Stimulated activated CD4-positive, alpha-beta T cell treated with anti-CD3 and anti-CD28 coated beads, Interleukin-12 subunit alpha, Interleukin-12 subunit beta, amount 100 ng/mL, for 48 hours (primary cell): ENCODE measurements at places on chromosomes 4 and X.

GRCh38 chr4:8586671-8587468 lies 5.7 kb upstream of the CPZ start:
- DNase-seq, result no peak

GRCh38 chr4:16289897-16290554 lies 63.8 kb upstream of the TAPT1 start:
- peak; percentile 37 for DNase-seq

DNA sequence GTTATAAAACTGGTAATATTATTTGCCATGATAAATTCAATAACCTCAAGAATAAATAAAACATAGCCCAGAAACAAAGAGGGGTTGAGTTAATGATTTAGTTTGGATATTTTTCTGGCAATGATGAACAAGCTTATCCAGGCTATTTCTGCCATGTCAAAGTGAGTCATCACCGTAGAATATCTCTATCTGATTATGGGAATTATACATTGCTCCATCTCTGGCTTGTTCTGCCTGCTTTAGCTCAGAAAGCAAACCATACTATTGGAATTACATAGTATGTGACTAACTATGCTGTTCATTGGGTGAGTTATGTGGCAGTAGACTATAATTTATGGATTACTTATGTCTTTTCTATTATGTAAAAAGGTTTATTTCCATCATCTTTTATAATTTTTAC lies 680.1 kb upstream of the AADAT start:
- no peak for DNase-seq

DNA sequence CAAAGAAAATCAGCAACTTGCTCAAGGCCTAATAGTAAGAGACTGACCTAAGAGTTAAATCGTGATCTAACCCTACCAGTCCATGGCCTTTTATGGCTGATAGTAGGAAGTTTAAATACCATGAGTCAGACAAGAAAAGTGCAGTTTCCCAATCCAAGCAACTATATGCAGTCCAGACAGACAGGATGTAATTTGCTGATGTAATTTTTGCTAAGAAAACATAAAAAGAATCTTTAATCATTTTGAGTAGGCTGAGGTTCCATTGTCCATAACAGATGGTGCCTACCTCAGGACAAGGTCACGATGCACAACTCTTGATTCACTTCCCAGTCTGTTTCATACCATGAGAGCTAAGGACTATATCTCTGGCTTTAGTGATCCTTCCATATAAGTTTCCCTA lies 317.5 kb upstream of the GRIA3 start:
- no peak for DNase-seq

DNA sequence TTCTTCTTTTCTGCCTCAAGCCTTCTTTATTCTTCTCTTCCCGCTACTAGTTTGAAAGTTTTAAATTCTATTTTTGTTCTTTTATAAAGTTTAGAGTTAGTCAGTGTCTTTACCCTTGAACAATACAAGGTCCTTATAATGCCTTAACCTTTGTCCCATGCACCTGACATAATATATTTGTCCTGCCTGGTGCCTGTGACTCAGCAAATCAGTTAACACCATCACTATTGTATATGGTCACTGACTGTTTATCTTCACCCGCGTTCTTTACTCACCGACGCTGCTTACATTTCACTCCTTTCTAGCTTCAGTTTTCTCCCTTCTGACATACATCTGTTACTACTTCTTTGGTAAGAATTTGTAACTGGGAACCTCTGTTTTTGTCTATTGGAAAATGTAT lies 5.7 kb downstream of the SMIM20 start:
- no peak for DNase-seq

GRCh38 chr4:8726344-8726851 lies 133.8 kb downstream of the CPZ start:
- DNase-seq, result no peak

DNA sequence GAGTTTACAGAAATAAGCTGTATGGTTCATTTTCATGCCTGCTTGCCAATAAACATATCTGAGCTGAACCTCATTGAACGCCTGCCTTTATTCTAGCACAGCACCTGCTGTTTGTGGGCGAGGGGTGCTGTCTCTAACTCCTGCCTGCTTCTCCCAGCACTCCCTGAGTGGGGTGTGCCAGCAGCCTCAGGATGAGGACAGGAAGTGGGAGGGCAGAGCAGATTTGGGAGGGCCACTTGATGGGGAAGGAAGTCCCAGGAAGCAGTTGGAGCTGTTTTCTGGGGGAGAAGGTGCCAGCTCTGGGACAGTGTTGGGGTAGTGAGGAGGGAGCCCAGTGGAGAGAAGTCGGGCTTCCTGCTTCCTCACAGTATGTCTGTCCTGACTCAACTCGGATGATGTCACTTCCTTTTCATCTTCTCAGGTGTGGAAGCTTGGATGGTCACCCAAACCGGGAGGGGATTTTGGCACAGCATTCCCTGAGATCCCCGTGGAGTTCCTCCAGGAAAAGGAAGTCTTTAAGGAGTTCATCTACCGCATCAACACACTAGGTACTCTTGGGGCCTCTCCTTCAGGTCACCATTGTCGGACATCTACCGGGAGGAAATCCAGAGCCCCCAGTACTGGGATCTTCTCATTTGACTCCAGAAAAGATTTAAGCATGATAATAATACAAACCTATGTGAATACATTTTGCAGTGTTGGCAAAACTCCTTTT lies 29.0 kb upstream of the MSANTD1 start:
- DNase-seq, result no peak

DNA sequence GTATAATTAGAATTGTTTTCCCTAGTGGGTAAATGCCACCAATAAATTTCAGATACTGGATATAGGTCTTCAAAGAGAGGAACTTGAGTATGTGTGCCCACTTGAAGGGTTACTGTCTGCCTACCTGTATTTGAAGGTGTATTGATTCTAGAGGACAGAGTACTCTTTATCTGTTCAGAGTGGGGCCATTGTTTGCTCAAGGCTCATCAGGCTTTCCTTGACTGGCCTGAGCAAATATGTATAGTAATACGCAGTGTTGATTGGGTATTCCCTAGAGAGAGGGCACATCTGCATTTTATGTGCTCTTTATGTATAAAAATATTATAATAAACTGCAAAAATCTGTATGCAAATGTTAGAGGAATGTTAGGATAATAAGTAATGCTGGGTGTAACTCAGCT lies 23.7 kb downstream of the RP2 start:
- DNase-seq, result no peak

GRCh38 chr4:118911238-118911703 lies 22.6 kb downstream of the SYNPO2 start:
- DNase-seq, result no peak

DNA sequence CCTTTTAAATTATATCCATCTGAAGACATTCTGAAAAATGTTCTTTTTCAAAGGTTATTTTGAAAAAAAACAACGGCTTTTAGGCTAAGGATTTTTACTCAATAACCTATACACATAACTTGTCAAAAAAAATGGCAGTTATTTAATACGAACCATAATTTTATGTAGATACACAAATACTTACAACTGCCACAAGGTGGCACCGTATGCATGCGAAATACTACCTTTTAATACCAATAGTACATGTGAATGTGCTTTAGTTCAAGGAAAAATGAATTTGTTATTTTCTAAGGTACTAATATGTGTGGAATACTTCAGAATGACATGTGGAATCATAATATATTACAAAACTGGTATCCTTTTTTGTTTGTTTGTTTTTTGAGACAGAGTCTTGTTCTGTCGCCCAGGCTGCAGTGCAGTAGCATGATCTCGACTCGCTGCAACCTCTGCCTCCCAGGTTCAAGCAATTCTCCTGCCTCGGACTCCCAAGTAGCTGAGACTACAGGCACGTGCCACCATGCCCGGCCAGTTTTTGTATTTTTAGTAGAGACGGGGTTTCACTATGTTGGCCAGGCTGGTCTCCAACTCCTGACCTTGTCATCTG lies 4.6 kb upstream of the MAD2L1 start:
- DNase-seq, result no peak

DNA sequence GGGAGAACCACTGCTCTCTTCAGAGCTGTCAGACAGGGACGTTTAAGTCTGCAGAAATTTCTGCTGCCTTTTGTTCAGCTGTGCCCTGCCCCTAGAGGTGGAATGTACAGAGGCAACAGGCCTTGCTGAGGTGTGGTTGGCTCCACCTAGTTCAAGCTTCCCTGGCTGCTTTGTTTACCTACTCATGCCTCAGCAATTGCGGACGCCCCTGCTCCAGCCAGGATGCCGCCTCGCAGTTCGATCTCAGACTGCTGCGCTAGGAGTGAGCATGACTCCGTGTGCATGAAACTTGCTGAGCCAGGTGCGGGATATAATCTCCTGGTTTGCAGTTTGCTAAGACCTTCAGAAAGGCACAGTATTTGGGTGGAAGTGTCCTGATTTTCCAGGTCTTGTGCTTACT lies 70.9 kb downstream of the MAGEB5 start:
- DNase-seq, result no peak

DNA sequence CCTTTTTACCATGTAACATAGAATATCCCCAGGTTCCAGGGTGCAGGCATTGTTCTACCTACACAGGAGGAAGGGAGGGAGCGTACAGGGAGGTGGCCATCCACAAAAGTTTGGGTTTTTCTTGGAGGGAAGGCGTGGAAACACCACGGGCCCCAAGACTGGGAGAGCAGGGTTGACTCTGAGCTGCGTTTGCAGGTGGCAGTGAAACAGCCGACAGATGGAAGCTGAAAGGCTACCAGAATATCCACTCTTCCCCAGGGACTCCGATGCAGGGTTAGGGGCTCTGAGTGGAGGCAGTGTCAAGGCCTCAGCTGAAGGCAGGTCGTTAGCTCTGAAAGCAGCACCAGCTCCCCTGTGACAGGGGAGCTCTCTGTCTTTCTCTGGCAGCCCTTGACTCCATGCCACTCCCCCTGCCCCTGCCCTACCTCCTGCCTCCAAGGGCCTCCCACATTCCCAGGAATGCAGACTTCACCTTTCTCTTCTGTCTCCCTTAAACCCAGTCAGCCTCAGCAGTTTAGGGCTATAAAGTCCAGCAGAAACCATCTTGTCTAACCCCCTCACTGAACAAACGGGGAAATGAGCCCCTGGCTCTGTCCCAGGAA lies 14.0 kb upstream of the GLOD5 start:
- no peak for DNase-seq

- DNase-seq, result no peak
Observed at GRCh38 chrX:155766321-155766720, 114.8 kb upstream of the VAMP7 start.

GRCh38 chrX:26138274-26138673 lies at the start of gene MAGEB18:
TSS of gene MAGEB18 (plus strand) at chrX:26138343. CDS start at chrX:26138986, 643 bp downstream.
- no peak for DNase-seq

DNA sequence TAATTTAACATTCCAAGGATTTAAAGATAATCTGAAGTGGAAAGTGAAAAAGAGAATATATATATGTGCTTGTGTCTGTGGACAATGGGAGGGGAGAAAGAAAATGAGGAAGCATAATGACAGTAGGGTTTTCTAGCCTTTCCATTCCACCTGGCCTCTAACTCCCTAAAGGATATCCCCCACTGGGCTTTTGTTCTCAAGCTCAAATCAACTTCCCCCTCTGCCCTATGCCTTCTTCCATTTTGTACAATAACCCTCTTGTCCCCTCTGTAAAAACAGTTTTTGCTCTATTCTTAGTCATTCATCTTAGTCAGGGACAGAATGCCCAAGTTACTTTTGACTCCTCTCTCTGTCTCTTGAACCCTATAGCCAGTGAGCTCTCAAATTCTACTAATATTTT lies 23.6 kb downstream of the ANTXR2 start:
- no peak for DNase-seq

GRCh38 chrX:73765776-73766430 lies 202.9 kb downstream of the CHIC1 start:
- DNase-seq, result no peak

- no peak for DNase-seq
Observed at GRCh38 chr4:66097218-66097617, 426.9 kb upstream of the EPHA5 start.

DNA sequence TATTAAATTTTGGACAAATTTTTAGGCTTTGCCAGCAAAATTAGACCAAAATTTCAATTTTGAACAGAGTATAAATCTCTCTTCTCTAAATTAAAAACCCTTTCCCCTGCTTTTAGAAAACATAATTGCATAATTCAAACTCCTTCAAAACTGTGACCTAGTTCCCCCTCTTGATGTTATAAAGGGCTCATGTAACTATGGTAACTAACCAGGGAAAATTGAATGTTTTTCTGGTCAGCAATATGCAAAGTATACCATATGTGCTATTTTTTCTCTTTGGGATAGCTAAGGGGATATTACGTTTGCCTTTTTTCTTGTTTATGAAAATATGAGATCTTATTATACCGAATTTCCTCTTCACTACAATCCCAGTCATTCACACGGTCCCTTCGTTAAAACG lies 5.1 kb upstream of the ING2 start:
- no peak for DNase-seq
